ENCODE measurements at places on chromosomes 2 and 18. TPM values are rescaled to one million over a fixed set of nuclear protein-coding genes. Genes with fewer than 3 reads are reported as not detected.
A peak's percentile ranks its signal among the peaks of the same experiment; 100 is the strongest.

Gene NAT8
- not detected for total RNA-seq

- DNase-seq = peak; percentile 14
Observed at GRCh38 chr2:3959372-3959771, 256.0 kb downstream of the DCDC2C start.

GRCh38 chr2:96558061-96558460 lies 21.5 kb downstream of the ARID5A start:
- no peak for DNase-seq

GRCh38 chr2:232137356-232138147 lies 176.0 kb downstream of the DIS3L2 start:
- peak; percentile 80 for DNase-seq

- DNase-seq = no peak
Observed at GRCh38 chr2:43020990-43021669, 205.3 kb downstream of the ZFP36L2 start.

- DNase-seq = no peak
Observed at GRCh38 chr2:161976295-161976694, 97.7 kb downstream of the DPP4 start.

GRCh38 chr2:43417300-43417699 lies 178.5 kb downstream of the THADA start:
- DNase-seq = no peak

Measured in IMR-90 (cell line).